Activated T-cell treated with anti-CD3 and anti-CD28 coated beads, Interleukin-2, amount 50 U/mL, for 4 hours (primary cell): ENCODE measurements at places on chromosomes 5 and 9. TPM values are rescaled to one million over a fixed set of nuclear protein-coding genes. Genes with fewer than 3 reads are reported as not detected.

Gene P4HA2
- 3.5 TPM for total RNA-seq

Gene FAM78A
- 29.8 TPM for total RNA-seq

Gene ZNF462
- 0.25 TPM for total RNA-seq

Gene SLC23A1
- total RNA-seq = not detected

Gene IL13
- total RNA-seq = 12.5 TPM

Gene AMBP
- 1.5 TPM for total RNA-seq

Gene ESM1
- 0.18 TPM for total RNA-seq

Gene SPINK6
- total RNA-seq = not detected

Gene PCDHGC5
- not detected for total RNA-seq

Gene ENTPD8
- not detected for total RNA-seq

Gene NAIP
- 2.6 TPM for total RNA-seq

Gene DMRT3
- not detected for total RNA-seq

Gene WWC1
- 5.0 TPM for total RNA-seq

Gene CAAP1
- 24.9 TPM for total RNA-seq

Gene ANKRD18A
- 5.3 TPM for total RNA-seq

GRCh38 chr5:43973318-43973717 is 370.3 kb downstream of the NNT start:
- no peak for DNase-seq

GRCh38 chr5:129770024-129770820 is 22.3 kb downstream of the MINAR2 start:
- no peak for DNase-seq

GRCh38 chr9:124932333-124932732 is 8.6 kb downstream of the GOLGA1 start:
- no peak for DNase-seq

- DNase-seq = no peak
These were observed 122.5 kb downstream of the COL23A1 start for GRCh38 chr5:178467568-178468195.

- no peak for DNase-seq
These were observed 31.0 kb downstream of the PCBD2 start for GRCh38 chr5:134935711-134936602.

DNA sequence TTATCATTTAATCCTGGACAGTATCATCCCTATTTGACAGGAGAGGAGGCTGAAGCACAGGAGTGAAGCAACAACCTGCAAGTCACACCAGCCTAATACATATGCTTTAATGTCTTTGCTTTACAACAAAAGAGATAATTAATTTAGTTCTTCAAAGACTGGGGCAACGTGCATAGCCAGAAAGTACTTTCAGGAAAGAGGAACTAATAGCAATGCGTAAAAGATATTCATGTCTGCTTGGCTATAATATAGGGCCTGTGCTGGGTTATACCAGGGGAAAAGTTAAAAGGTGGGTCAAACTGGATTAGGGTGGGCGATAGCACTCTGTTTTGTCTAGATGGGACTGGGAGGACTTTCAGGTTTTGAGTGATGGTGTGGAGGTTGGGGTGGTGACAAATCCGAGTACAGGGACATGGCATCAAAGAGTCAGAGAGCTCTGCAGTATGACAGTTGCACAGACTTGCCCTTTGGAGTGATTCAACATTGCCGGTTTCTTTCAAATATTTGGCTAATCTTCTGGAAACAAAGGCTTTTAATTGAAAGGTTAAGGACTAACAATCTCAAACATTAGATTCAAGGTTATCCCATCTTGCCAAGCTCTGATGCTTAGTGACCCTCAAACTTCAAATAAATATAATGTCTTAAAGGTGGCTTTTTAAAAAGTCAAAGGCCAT is 11.9 kb downstream of the DAB2 start:
- DNase-seq = no peak

DNA sequence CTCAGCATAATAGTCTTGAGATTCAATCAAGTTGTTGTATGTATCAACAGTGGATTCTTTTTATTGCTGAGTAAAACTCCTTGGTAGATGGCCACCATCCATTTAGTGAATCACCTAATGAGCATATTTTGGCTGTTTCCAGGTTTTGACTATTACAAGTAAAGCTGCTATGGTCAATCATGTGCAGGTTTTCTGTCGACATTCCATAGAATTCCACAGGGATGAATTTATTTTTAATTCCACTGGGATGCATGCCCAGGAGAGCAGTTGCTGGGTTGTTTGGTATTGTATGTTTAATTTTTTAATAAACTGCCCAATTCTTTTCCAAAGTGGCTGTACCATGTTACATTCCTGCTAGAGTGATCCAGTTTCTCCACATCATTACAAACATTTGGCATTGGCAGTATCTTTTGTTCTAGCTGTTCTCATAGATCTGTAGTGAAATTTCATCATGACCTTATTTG is 10.5 kb upstream of the S1PR3 start:
- no peak for DNase-seq

GRCh38 chr9:98929895-98930341 is 13.8 kb upstream of the COL15A1 start:
- no peak for DNase-seq

GRCh38 chr5:14331386-14331781 is 188.2 kb downstream of the TRIO start:
- DNase-seq = no peak

GRCh38 chr5:149902177-149902576 is 42.4 kb downstream of the PDE6A start:
- DNase-seq = no peak

- peak; percentile 34 for DNase-seq
These were observed 910 bp downstream of the TRIM14 start for GRCh38 chr9:98117984-98118639.

DNA sequence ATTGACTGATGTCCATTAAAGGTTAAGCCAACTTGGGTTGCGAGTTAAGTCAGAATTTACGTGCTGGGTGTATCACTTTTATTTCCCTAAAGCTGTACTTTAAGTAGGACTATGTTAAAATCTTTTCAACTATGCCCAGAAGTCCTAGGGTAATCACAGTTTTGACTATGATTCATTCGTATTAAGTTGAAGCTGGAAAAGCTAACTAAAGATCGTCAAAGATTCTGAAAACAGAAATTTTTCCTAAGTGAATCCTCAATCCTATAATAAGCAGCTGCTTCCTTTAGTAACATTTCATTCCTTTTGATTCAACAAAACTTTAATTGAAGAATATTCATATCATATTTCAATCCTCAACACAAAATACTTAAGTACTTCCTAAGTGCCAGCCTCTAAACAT is 460.4 kb downstream of the ACTL7B start:
- no peak for DNase-seq

- no peak for DNase-seq
These were observed 187.0 kb upstream of the EFNA5 start for GRCh38 chr5:107857785-107858184.

DNA sequence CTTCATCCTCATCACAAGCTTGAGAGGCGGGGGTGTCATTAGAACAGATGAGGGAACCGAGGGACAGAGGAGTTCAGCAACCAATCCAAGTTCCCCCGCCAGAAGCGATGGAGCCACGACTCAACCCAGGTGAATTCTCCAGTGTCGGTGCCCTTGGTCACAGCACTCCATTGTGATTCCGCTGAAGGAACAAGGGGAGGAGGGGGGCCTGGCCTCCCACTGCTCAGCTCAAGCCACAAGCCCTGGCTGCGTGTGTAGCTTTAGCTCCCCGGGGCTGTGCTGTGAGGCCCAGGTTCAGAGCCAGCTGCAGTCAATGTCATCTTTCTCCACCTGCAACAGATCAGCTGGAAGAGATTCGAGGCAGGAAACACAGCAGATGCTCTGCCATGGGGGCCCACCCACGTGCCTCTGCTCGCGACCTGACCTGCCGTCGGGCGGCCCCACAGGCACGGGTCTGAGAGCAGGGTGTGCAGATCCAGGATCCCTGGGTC is 72.6 kb downstream of the GTF3C4 start:
- DNase-seq = no peak

DNA sequence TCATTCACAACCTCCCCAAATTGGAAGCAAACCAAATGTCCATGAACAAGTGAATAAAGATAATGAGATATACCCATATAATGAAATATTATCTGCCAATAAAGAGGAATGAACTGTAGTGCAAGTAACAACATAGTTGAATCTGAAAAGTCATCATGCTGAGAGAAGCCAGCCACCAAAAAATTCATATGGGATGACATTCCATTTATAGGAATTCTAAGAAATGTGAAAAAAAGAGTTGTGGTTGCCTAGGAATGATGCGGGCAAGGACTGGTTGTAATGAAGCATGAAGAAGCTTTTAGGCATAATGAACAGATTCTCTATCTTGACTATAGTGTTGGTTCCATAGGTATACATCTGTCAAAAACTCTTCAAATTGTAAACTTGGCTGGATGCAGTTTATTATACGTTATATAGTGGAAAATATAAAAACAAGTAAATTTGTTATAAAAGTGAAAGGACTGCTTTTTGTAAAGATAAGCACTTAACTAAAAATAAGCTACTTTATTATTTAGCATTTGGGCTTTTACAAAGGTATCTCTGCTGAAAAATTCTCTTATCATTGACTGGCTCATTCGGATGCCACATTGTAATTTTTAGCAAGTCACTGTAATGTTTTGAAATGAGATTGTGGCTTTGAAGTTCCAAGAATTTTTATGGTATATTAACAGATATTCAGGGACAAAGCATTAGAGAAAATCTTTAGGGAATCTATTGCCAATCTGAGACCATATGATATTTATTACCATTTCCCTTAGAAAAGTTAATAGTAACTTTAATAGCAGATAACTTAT is 21.2 kb upstream of the TTC23L start:
- no peak for DNase-seq

DNA sequence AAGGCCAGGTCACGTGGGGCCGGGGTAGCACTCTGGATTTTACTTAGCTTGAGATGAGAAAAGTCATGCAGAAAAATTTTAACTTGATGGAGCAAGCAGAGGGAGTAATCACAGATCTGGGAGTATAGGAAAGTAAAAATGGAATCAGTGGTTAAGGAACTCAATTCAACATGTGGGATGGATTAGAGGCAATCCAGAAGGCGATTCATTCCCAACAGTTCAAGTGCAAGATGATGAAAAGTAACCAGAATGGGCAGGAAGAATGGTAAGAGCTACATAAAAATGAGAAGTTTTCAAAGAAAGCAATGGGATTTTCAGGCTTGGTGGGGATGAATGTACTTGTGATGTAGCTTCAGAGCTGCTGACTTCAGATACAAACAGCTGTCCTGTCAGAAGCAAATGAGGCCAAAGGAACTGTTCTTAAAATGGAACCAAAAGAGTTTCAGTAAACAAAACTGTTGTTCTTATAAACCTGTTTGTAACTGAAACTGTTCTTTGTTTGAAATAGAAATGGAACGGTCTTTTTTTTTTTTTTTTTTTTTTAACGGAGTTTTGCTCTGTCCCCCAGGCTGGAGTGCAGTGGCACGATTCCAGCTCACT is 5.6 kb upstream of the SEC24A start:
- no peak for DNase-seq

DNA sequence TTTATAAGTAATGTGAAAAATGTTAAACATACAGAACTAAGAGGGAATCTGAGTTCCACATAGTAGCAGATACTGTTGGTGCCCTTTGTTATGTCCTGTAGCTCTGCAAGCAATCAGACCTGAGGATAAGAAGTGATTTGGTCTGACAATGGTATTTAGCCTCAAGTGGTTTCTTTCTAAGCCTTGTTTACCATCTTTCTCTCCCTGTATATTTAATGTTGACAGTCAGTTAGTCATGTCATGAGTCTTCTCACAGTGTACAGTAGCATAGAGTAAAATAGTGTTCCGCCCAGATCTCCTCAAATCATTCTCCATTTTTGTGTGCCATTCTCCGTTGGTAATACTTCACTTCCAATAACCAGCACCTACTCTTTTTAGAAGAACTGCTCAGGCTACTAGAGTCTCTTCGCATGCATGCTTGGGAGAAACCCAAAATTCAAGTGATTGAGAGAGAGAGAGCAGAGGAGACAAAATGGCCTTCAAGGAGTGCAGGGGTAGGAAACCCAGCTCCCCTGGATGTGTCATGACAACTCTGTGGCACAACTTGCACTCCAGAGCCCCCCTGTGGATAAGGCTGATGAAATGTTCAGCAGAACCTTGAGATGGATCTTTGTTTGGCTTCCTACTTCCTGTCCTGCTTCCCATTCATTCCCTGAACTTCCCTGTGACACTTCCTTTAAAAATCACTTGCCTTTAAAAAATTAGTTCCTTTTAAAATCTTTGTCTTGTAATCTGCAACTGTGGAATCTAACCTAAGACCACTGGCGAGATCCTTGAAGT is 129.2 kb upstream of the FST start:
- DNase-seq = no peak

DNA sequence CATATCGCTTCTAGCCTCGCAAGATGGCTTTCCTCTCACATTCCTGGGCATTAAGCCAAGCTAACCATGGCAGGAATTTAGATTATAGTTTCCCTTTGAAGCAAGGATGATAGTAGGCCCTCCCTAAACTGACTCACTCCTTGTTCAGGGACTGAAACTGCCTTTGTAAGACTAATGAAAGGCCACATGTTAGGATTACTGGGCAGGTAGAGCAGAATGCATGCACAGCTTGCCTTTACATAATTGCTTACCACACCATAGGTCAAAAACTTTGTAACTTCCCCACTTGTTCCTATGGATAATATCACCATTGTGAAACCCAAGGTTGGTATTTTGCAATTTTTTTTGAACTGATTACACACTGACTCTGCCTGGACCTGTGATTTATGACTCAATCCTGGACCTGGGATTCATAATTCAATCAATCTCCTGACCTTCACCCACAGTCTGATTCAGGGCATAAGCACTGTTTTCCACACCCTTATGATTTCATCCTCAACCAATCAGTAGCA is 41.0 kb upstream of the PRDM9 start:
- DNase-seq = no peak

DNA sequence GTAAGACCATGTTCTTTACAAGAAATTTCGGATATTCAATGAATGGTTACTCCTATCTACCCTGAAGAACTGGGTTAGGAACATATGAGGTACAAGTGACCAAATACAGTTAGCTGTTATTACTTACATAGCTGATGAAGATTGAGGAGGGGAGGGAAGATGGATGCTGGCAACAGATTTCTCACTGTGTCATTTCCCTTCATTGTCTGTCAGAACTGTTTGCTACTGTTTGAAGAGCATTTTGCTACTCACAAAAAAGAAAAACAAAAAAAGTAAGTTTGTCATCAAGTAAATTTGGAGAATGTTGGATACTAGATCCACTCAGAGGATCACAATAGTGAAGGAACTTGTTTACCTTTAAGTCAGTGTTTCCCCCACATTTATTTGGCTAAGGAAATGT is 53.7 kb downstream of the ENC1 start:
- DNase-seq = no peak

GRCh38 chr5:87825583-87825982 is 412.9 kb upstream of the CCNH start:
- DNase-seq = no peak

- DNase-seq = no peak
These were observed 14.3 kb downstream of the SNX30 start for GRCh38 chr9:112764837-112765236.
